ENCODE measurements at places on chromosomes 3 and 15.

- DNase-seq: no peak
Measured at GRCh38 chr3:195441476-195441991, 1.3 kb downstream of the ACAP2 start.

- no peak for DNase-seq
Measured at GRCh38 chr3:66224220-66224619, 3.4 kb downstream of the SLC25A26 start.

DNA sequence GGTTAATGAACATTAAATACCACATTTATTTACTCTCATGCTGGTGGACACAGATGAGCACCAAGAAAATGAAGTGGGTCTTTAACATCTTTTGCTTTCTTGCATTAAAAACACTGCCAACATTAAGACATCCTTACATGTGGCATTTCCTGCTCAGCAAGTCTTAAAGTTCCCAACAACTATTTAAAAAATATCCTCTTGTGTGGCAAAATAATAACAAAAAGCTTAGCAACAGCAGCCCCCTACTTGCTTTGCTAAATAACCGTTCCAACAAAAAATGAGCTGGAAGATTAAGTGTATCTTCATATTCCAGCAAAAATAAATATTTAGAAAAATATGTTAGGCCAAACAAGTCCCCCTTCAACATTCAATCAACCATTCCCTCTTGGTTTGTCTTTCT, 93.1 kb downstream of the SUCLG2 start:
- DNase-seq: no peak

DNA sequence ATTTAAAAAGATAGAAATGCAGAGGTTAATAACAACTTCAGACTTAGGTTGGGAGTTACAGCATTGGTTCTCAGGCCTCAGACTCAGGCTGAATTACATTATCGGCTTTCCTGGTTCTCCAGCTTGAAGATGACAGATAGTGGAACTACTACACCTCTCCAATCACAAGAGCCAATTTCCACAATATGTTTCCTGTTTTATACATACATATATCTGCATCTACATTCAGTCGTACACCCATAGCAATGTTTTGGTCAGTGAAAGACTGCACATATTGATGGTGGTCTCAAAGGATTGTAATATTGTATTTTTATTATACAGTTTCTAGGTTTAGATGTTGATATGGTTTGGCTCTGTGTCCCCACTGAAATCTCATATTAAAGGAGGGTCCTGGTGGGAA, 35.4 kb downstream of the AADACL2 start:
- no peak for DNase-seq

GRCh38 chr3:21533002-21533401, 218.0 kb downstream of the ZNF385D start:
- no peak for DNase-seq

GRCh38 chr15:97998307-97999071, 38.0 kb downstream of the ARRDC4 start:
- DNase-seq: no peak

DNA sequence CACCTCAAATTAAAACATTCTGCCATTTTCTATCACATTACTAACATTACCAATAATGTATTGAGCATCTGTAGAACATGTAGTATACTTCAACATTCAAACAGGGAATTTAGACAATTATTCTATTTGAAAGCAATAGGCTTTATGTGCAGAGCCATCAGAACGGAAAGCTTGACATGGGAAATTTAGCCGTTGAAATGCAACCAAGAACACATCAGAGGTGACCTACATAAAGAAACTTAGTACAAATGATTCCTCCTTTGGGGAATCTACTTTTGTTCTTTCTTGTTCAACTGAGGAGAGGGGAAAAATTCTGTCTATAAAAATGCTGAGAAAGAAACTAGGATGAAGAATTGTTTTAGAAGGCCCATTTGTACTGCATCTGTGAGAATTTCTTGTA, 38.6 kb upstream of the RBMS3 start:
- DNase-seq: no peak

DNA sequence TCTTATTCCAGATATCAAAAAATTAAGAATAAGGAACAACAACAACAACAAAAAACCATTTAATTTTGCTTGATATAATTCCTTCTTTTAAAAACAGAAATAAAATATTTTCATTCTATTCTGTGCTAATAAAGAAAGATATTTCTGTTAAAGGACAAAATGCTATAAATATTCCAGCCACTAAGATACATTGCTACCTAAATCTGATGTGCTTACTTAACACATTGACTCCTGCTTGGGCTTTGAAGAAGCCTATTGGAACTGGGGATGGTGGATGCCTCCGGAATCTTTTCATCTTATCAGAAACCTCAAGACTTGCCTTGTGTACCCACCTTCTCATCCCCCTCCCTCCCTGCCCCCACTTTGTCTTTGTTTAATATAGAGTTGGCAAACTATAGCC, 320.2 kb downstream of the MEX3B start:
- DNase-seq: no peak

GRCh38 chr3:189824629-189825312, 193.6 kb downstream of the TP63 start:
- peak; percentile 67 for DNase-seq

DNA sequence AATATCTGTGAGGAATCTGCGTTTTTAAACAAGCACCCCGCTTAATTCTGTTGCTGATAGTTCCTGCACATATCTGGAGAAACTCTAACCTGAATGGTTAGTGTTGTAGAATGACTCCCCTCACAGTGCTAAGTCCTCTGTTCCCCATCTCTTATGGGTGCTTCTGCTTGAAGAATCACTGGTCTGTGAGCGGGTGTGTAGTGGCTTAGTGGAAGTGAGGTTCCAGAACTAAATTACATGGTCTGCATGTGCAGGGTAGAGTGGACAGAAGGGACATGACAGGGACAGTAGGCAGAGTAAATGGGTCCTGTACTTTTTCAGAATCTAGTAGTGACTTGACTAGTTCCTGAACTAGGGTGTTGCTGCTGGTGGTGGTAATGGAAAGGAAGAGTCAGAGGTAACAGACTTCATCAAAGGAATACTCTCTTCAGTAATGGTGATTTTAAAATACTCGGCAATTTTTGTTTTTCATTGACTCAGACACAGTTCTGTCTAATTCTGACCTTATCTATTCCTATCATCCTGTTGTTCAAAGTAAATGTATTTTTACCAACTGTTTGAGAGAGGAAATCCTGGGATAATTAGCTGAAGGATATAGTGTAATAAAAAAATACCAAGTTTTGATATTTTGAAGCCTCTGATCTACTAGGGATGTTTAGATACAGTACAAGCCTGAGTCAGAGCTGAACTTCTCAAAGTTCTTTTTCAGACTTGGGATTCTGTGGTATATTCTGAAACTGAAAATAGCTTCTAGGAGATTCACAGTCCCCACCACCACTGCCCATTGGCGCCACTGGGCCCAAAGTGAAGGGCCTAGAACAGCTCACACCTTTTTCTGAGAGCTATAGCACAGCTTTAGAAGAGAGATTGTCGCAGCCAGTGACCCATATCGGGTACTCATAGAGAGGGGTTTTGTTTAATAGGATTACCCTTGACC, 55.5 kb downstream of the FNDC3B start:
- DNase-seq: no peak

DNA sequence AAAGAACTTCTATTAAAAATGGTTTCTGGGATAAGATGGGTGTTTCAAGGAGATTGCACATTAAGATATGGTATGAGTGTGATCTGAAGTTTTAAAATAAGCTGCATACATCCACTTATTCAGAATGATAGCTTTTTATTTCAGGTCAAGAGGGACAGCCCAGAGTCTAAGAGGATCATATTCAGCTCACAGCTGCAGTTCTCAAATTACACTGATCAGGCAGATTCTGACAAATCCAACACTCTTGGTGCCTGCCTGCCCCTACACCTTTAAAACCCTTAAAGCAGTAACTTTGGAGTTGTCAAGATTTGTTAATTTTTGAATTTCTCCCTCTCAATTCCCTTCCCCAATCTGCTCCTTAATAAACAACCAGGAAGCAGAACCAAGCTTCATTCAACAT, 9.1 kb upstream of the TMEM87A start:
- DNase-seq: no peak

- DNase-seq: no peak
Measured at GRCh38 chr3:123755501-123755900, 128.6 kb downstream of the MYLK start.

GRCh38 chr3:171157286-171157685, 130.8 kb upstream of the SLC2A2 start:
- DNase-seq: no peak

DNA sequence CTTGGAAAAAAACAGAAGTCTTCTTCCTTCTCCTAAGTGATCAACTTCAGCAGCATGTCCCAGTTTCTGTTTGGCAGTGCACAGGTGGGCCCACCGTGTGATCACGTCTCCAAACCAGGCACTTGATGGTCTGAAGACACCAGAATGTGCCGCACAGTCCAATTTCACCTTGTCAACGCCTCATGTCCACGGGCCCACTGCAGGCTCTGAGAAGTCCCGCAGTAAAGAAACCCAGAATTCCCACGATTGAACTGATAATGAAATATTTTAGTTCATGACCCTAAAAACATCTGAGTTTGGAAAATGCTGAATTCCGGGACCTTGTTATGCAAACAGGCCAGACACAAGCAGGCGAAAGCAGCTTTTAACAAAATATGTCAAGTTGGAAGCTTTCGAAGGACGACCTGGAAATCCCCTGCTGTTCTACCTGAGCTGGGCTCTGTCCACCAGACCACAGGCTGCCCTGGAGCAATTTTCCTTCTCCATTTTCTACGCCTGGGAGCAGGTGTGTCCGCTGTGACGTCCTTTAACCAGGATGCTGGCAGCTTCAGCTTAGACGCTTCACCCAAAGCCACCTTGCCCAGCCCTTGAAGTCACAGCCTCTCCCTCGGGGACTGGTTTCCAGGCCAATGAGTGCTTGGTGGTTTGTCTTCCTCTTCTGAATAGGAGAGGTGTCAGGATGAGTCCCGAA, 167.8 kb upstream of the IQSEC1 start:
- no peak for DNase-seq

GRCh38 chr3:38247366-38248035, 18.1 kb upstream of the SLC22A13 start:
- DNase-seq: peak; percentile 77

GRCh38 chr3:158005391-158006100, 100.7 kb downstream of the SHOX2 start:
- no peak for DNase-seq

DNA sequence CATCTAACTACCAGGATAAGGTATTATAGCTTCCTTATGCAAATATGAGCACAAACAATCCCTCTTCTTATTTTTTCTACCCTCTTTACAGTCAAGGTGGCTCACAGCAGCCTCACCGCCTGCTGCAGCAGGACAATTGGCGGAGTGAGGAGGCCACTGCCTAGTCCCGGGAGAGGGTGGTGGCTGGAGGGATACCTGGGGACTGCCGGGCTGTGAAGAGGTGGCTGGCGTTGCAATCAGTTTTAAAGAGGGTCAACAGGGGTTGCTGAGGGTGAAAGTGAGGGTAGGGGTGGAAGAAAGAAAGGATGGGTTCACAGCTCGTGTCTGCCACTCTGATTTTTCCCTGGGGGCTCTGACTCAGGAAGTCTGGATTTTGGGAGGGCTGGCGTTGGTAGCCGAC, 105.1 kb upstream of the SLC6A6 start:
- DNase-seq: no peak

DNA sequence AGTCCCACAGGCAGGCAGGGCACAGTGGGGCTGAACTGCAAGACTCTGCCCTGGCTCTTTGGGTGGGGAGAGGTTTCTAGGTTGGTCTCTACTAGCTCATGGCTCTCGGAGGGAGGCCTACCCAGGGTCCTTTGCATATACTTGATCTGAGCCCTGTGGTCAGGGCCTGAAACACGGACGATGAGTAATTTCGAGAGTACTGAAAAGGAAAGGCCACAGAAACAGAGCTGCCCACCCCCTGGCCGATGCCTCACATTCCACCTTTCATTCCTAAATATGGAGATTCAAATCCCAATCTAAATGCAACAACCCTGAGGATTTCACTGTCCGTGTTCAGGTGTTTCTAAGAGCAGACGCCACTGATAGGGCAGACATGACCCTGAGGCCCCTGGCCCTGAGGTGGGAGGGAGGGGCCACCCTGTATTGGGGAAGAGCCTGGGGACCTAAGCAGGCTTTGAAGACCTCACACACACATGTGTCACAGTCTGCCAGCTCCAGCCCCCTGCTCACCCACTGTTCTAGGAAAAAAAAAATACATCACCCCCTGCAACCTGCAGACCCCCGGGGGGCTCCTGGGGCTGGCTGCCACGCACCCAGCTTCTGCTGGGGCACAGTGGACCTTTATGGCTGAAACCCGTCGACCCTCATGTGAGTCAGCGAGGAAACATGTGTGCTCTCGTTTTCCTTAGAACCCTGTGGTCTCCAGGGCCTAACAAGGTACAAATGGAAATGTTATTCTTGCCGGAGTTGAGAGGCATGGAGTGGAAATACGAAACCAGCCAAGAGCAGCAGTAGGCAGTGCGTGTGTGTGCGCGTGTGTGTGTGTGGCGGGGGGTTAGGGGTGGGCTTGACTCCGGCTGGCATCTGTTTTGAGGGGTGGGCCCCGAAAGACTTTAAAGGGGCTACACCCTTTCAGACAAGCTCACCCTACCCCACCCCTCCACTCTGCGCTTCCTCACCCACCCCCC, 112.7 kb downstream of the CHSY1 start:
- DNase-seq: no peak

DNA sequence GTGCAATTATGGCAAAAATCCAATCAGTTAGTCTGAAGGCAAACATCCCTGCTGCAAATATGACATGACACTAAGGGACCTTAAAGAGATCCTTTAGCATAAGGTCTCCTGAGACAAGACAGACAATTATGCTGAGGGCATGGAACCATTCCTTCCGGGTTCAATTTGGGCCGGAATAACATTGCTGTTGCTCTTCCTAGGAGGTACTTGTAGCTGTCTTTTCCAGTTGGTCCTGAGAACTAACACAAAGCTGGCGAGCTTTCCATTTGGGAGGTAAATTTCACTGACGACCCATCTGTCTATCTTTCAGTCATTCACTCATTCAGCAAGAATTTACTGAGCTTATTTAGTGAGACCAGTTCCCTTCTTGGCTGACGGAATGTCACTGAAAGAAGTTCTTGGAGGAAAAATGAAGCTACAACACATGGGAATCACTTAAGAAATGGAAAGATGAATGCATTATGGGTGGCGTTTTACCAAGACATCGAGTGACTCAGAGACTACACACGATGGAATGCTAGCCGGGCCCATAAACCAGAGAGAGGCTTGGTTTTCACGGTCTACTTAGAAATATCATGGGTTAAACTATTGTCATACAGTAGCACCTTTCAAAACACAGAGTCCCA, 215.5 kb downstream of the PDZRN3 start:
- peak; percentile 56 for DNase-seq

- no peak for DNase-seq
Measured at GRCh38 chr15:67641453-67641852, 99.0 kb downstream of the MAP2K5 start.

GRCh38 chr3:121496786-121497185, 49.0 kb downstream of the POLQ start:
- DNase-seq: no peak

GRCh38 chr3:155069729-155070128, 10.4 kb upstream of the MME start:
- no peak for DNase-seq

DNA sequence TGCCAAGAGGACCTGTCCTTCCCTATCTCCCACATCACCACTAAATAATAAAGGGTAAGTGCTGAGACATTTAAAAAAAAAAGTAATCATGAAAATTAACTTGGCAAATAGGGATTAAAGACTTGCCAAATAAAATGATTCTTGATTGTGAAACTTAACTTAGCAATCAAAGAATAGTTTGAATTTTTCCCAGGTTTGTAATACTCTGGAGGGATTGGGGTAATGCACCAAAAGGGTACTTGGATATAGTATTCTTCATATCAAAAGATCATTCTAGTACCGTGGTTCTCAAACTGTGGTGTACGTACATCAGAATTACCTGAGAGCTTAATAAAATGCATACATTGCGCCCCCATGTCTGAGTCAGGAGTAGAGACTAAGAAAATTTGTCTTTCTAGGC, 28.5 kb downstream of the CALML4 start:
- no peak for DNase-seq
